ENCODE measurements at places on chromosomes 1 and 21. TPM values are rescaled to one million over a fixed set of nuclear protein-coding genes. Genes with fewer than 3 reads are reported as not detected.
A peak's percentile ranks its signal among the peaks of the same experiment; 100 is the strongest.

GRCh38 chr1:226825746-226826100 lies 44.7 kb upstream of the PSEN2 start:
- no peak overlapping the region for H3K27ac ChIP-seq
- no peaks in the 10 kb centered on the region for H3K36me3 ChIP-seq
- DNase-seq, result no peak
- H3K4me3 ChIP-seq, result no peak overlapping the region
- peaks cover 14% of the 10 kb centered on the region for H3K4me1 ChIP-seq

GRCh38 chr1:159889821-159890252 lies 10.1 kb downstream of the CFAP45 start:
- no peaks in the 10 kb centered on the region for H3K36me3 ChIP-seq
- peaks cover 18% of the 10 kb centered on the region for H3K4me1 ChIP-seq
- no peak overlapping the region for H3K4me3 ChIP-seq
- no peaks in the 10 kb centered on the region for H3K27me3 ChIP-seq
- no peak for DNase-seq
- peak overlapping the region; percentile 8 for H3K27ac ChIP-seq

GRCh38 chr1:112674986-112675727 lies 698 bp downstream of the MOV10 start:
- peaks cover 52% of the 10 kb centered on the region for H3K4me1 ChIP-seq
- H3K36me3 ChIP-seq, result peaks cover 51% of the 10 kb centered on the region
- peak; percentile 54 for DNase-seq
- H3K27ac ChIP-seq, result peak overlapping the region; percentile 97

GRCh38 chr21:37940691-37941090 lies 24.4 kb upstream of the KCNJ6 start:
- H3K36me3 ChIP-seq, result no peaks in the 10 kb centered on the region
- no peak for DNase-seq
- H3K27me3 ChIP-seq, result no peaks in the 10 kb centered on the region
- H3K4me1 ChIP-seq, result no peaks in the 10 kb centered on the region
- H3K4me3 ChIP-seq, result no peak overlapping the region

DNA sequence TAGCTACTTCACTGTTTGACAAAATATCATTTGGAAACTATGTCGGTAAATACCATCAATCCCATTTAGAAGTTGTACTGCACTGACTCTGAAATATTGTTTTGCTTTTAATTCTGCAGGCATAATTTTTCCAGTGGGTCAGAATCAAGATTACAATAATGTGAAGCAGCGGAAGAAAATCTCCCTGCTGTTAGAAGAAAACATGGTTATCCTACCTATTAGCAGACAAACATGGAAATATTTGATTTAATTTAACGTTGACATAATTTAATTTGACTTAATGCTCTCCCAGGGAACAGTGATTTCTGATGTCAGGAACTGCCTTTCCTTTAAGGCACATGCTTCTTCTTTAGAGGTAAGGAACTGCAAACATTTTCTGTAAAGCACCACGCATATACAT lies 634.0 kb downstream of the LTN1 start:
- H3K36me3 ChIP-seq, result no peaks in the 10 kb centered on the region
- no peak for DNase-seq
- H3K27me3 ChIP-seq, result no peaks in the 10 kb centered on the region
- H3K4me3 ChIP-seq, result no peak overlapping the region
- no peak overlapping the region for H3K27ac ChIP-seq

GRCh38 chr1:240797050-240797449 lies 185.1 kb upstream of the GREM2 start:
- H3K27me3 ChIP-seq, result peaks cover 2% of the 10 kb centered on the region
- no peaks in the 10 kb centered on the region for H3K4me1 ChIP-seq
- no peak overlapping the region for H3K27ac ChIP-seq
- H3K4me3 ChIP-seq, result no peak overlapping the region
- H3K36me3 ChIP-seq, result no peaks in the 10 kb centered on the region

DNA sequence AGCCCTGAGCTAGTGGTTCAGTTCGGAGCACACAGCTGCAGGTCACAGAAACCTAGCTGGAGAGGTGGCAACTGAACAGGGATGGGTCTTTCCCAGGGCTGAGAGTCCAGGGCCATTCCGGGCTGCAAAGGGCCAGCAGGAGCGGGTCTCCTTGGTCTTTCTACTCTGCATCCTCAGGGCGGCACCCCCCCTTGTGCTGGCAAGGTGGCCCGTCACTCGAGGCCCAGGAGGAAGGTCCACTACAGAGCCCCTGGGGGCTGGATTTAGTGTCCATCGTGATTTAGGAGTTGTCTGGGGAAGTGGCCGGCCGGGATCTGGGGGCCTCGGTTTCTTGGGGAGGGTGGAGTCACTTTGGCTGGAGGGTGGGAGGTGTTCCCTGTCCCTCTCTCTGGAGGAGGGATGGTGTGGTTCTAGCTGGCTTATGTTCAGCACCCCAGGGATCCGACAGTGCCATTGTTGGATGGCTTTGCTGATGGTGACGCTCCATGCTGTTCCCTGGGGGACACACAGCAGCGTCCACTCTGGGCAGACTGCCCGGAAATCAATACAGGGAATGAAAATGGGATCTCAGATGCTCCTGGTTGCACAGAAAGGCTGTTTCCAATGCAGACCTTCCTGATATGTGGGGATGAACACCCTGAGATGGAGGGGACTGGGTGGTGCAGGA lies 64.4 kb downstream of the UMODL1 start:
- H3K27ac ChIP-seq, result no peak overlapping the region
- DNase-seq, result no peak
- H3K4me3 ChIP-seq, result no peak overlapping the region
- no peaks in the 10 kb centered on the region for H3K36me3 ChIP-seq
- H3K4me1 ChIP-seq, result no peaks in the 10 kb centered on the region

- no peak for DNase-seq
- H3K36me3 ChIP-seq, result no peaks in the 10 kb centered on the region
- H3K27me3 ChIP-seq, result no peaks in the 10 kb centered on the region
- H3K27ac ChIP-seq, result no peak overlapping the region
- H3K4me3 ChIP-seq, result no peak overlapping the region
These were observed 30.5 kb upstream of the NTNG1 start for GRCh38 chr1:107110326-107110725.

DNA sequence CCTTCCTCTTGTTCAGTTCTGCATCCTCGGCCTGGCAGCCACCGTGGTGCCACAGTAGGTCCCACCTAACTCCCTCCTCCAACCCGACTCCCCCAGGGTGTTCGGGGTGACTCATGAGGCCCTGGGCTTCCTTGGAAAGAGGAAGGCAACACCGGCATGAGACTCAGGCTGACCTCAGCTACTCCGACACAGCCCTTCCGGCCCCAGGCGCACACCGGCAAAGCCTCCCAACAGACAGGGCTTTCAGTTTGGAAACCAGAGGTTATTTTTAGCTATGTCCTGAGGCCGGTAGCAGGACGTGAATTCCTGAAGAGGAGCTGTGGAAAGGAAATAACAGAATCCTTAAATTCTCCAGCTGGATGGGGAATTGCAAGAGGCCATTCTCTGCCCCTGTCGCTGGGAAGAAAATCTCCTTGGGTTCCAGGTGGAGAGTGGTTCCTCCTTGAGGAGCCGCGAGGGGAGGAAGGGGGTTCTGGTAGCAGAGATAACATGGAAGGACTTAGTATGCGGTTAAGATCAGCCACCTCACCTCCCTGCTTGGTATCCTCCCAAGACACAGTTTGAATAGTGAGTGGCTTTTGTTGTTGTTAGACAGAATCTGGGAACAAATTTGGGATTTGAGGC lies 24.4 kb downstream of the PLXNA2 start:
- H3K4me3 ChIP-seq, result no peak overlapping the region
- peaks cover 9% of the 10 kb centered on the region for H3K4me1 ChIP-seq
- H3K36me3 ChIP-seq, result no peaks in the 10 kb centered on the region
- no peak overlapping the region for H3K27ac ChIP-seq

GRCh38 chr1:189899686-189900425 lies 577.8 kb downstream of the BRINP3 start:
- H3K4me3 ChIP-seq, result no peak overlapping the region
- DNase-seq, result no peak
- no peaks in the 10 kb centered on the region for H3K4me1 ChIP-seq
- no peak overlapping the region for H3K27ac ChIP-seq
- no peaks in the 10 kb centered on the region for H3K27me3 ChIP-seq
- no peaks in the 10 kb centered on the region for H3K36me3 ChIP-seq

GRCh38 chr1:2425892-2426291 lies 13.5 kb upstream of the PEX10 start:
- no peak overlapping the region for H3K4me3 ChIP-seq
- no peak for DNase-seq
- H3K36me3 ChIP-seq, result no peaks in the 10 kb centered on the region
- no peaks in the 10 kb centered on the region for H3K4me1 ChIP-seq

GRCh38 chr1:193183019-193183627 lies 3.3 kb downstream of the B3GALT2 start:
- H3K27me3 ChIP-seq, result no peaks in the 10 kb centered on the region
- H3K36me3 ChIP-seq, result peaks cover 1% of the 10 kb centered on the region
- peaks cover 26% of the 10 kb centered on the region for H3K4me1 ChIP-seq
- H3K27ac ChIP-seq, result no peak overlapping the region
- DNase-seq, result no peak
- H3K4me3 ChIP-seq, result no peak overlapping the region

DNA sequence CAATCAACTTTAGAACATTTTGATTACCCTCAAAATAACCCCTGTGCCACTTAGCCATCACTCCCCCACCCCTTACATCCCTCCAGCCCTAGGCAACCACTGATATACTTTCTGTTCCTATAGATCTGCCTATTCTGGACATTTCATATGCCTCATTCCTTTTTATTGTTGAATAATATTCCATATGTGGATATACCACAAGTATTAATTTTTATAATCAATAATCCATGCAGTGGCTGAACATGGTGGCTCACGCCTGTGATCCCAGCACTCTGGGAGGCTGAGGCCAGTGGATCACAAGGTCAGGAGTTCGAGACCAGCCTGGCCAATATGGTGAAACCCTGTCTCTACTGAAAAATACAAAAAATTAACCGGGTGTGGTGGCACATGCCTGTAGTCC lies 20.1 kb upstream of the MED18 start:
- H3K4me3 ChIP-seq, result no peak overlapping the region
- DNase-seq, result no peak
- peaks cover 2% of the 10 kb centered on the region for H3K4me1 ChIP-seq
- H3K36me3 ChIP-seq, result no peaks in the 10 kb centered on the region

RGS13 gene
- 0.37 TPM for total RNA-seq

ZRANB2 gene
- 118 TPM for total RNA-seq

PAX7 gene
- not detected for total RNA-seq

WDR47 gene
- total RNA-seq, result 12.0 TPM

PCBP3 gene
- total RNA-seq, result 1.3 TPM

RGSL1 gene
- total RNA-seq, result not detected

CYP4Z1 gene
- total RNA-seq, result not detected

NBPF20 gene
- total RNA-seq, result 0.55 TPM

DYNLT4 gene
- 0.40 TPM for total RNA-seq
